ENCODE measurements at places on chromosomes 4 and X.

DNA sequence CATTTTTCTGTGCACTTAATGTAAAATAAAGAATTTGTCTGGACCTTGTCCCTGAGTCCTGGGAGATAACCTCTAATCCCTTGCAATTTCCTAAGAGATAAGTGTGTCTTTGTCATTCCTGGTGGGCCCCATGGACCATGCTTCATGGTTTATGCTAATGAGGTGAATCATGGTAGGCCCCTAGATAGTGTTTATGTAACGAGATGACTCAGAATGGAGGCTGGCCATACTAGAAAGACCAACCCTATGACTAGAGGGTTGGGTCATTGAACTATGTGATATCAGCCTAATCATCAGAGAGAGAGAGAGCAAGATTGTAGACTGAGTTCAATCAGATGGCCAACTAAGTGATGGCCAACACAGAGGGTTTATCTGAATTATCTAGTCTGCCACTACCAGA is 64.2 kb upstream of the NHSL2 start:
- no peak for DNase-seq

GRCh38 chrX:6826856-6827255 is 291.9 kb upstream of the VCX3A start:
- DNase-seq, result no peak

GRCh38 chr4:73156394-73156793 is 86.9 kb upstream of the COX18 start:
- DNase-seq, result no peak

- no peak for DNase-seq
Measured at GRCh38 chr4:95318483-95318882, 230.3 kb downstream of the UNC5C start.

DNA sequence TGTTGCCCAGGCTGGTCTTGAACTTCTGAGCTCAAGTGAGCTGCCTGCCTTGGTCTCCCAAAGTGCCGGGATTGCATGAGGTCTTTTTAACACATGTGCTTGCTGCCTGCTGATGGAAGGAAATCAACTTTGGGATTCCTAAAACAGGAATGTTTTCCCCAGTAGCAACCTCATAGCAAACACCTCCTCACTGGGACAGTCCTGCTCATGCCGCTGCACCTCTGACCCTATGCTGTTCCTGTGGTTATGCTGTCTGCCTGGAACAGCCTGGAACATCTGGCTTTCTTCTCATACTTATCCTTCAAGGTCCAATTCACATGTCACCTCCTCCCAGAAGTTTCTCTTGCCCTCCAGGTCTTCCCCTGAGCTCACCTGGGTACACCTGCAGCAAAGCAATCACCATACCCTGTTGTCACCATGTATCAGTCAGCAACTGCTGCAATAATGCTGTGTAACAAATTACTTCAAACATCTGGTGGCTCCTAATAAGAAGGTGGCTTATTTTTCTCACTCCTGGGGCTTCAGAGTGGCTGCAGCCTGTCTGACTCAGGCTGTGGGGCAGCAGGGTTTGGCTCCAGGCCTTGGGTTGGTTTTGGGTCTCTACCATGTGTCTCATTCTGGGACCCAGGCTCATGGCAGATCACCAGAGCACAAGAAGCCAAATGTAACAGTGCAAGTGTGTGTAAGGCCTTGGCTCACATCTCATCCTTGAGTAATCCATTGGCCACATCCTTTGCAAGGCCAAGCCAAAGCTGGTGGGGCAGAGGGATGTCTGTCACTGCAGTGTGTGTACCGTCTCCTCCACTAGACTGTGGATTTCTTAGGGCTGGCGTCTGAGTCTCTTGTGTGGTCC is 59.4 kb upstream of the SORCS2 start:
- no peak for DNase-seq

GRCh38 chr4:145871209-145871608 is 67.4 kb downstream of the ZNF827 start:
- no peak for DNase-seq
